ENCODE measurements at places on chromosomes 2 and 18.

GRCh38 chr2:147098940-147099339, 745.9 kb upstream of the ACVR2A start:
- DNase-seq: no peak

DNA sequence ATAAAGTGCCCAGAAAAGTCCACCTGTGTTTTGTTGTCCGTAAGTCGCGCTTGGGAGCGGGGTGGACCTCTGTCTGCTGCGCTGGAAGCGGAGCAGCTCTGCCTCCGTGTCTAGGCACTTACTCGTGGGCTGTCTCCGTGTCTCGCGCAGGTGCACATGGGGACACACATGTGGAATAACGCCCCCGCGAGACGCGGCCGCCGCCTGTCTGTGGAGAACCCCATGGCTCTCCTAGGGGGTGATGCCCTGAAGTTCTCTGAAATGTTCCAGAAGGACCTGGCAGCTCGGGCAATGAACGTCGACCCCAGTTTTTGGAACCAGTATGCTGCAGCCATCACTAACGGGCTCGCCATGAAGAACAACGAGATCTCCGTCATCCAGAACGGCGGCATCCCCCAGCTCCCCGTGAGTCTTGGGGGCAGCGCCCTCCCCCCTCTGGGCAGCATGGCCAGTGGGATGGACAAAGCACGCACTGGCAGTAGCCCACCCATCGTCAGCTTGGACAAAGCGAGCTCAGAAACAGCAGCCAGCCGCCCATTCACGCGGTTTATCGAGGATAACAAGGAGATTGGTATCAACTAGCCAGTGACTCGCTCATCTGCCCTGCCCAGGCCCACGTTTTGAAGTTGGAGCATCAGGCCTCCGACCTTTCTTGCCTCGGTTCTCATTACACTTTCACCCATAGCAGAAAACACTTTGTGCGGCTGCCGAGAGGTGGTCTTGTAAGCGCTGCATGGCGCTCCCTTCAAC, 17.3 kb downstream of the SALL3 start:
- DNase-seq: no peak

DNA sequence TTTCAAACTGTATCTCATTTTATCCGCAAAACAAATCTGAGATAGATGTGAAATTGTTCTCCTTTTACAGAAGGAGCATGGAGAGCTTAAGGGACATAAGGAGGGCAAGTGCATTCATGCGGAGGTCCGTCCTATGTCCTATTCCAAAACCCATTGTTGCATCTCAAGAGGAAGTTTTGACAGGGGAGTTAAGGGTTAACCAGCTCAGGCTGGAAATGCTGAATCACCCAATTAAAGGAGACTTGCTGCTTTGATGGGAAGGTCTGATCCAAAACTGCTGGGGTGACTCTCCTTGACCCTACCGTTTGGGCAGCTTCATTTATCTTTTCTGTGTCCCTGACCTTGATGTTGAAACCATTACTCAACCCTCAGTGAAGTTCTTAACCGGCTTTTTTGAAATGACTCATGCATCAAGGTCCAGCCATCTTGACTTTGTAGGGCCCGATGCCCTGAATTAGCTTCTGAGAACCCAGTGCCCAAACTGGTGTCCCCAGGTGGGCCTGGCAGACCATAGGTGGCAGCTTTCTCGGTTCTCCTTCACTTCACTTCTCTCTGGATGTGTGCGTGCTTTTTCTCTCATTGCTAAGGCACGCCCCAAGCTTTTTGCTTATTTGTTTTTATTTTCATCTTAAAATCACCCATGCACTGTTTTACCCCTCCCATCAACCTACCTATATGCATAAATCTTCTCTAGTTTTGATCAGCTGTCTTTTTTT, 15.9 kb upstream of the TXNDC2 start:
- DNase-seq: peak; percentile 23

DNA sequence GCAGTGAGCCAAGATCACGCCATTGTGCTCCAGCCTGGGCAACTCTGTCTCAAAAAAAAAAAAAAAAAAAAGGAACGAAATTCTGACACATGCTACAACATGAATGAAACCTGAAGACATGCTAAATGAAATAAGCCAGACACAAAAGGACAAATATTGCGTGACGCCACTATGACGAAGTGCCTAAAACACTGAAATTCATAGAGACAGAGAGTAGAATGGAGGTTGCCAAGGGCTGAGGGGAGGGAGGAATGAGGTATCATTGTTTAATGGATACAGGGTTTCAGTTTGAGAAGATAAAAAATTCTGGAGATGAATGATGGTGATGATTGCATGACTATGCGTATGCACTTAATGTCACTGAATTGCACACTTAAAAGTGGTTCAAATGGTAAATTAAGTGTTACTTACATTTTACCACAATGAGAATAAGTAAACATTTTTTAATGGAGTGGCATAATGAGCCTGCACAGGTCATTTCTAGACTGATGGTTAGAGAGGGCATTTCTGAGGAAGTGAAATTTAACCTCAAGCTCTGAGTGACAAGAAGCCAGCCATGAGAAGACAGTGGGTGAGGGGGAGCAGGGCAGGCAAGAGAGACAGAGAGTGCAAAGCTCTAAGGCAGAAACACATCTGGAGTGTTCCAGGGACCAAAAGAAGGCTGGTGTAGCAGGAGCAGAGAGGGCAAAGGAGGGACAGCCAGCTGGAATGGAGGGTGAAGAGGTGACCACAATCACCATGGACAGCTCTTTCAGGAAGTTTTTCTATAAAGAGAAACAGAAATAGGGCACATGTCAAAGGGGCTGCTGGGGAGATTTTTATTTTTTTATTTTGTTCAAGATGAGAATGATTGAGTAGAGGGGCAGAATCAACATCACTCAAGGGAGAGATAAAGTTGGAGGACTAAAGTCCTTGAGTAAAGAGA, 20.6 kb upstream of the EXOC6B start:
- DNase-seq: no peak

DNA sequence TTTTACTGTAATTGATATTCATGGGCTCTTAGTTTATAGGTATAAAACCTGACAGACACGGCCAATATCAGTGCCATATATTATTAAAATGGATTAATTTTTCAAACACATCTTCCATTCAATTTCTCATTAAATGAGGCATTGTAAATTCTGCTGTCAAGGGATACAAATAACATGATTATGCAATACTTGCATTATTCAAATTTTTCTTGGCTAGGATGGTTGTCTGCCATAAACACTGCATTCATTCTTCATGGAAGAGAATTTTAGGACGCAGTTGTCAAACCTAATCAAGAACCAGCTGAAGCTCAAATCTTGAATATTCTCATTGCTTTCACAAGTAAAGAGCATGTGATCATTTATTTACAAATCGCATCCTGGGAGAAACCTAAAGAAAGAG, 255.6 kb downstream of the RDH14 start:
- no peak for DNase-seq

- no peak for DNase-seq
These were observed 86.6 kb upstream of the FAM237A start for GRCh38 chr2:206555721-206556120.

DNA sequence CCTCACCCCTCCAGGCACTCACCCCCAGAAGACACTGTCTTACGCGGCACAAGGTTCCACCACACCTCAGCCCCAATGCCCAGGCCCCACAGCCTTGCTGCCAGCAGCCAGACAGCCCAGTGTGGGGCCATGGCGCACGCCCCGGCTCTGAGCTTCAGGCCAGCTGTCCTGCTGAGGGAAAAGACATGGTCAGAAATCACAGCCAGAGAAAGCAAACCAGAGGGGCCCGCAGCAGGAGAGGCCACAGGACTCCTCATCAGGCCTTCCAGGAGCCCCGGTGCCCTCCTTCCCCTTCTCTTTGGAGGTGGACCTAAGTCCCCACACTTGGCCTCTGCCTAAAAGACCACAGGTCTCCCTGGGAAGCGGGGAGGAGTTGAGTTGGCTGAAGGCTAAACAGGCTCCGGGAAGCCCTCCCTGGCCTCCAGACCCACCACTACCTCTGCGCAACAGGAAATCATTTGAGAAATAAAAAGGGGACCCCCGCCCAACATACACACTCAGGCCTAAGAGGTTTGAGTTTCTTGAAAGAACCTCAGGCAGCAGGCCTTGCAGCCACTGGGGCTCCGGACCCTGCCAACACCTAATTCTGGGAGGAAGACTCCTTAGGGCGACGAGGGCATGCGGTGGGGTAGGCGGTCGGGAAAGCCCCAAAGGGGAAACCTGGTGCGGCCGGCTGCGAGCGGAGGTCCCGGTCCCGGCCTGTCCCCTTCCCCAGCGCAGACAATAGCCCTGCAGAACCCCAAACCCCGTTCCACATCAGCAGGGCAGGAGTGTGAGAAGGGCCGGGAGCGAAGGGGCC, 1.9 kb downstream of the SEMA4C start:
- DNase-seq: no peak

GRCh38 chr18:25284861-25285550, 67.0 kb downstream of the ZNF521 start:
- DNase-seq: no peak

DNA sequence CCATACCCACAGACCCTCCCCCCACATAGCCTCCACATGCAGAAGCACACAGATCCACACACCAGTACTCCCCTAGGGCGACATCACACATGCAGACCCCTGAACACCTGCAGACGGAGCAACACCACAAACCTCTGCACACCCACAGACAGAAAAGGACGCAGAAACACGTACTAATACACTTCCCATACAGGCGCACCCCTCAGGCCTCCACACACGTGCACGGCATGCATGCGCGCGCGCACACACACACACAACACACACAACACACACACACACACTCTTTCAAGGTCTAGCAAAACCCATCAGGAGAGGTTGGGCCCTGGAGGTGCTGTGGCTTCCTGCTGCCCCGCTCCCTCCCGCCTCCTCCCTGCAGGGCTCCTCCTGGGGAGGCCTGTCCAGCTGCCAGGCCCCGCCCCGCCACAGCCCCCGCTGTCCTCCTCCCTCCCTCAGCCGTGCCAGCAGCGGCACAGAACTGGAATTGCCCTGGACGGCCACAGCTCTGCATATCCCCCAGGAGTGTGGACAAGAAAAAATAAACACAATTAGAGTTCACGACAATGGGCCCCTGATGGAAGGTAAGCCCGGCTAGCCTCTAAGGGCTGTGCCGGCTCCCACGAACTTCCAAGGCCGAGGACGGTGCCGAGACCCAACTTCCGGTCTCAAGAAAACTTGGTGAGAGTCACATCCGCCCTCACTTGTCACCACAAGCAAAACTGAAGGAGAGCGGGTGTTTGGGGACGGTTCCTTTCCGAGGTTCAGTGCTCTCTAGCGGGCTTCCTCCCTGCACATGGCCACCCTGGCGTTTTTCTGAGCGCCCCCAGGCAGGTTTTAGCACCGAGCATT, 6.8 kb downstream of the ZFP36L2 start:
- peak; percentile 60 for DNase-seq

DNA sequence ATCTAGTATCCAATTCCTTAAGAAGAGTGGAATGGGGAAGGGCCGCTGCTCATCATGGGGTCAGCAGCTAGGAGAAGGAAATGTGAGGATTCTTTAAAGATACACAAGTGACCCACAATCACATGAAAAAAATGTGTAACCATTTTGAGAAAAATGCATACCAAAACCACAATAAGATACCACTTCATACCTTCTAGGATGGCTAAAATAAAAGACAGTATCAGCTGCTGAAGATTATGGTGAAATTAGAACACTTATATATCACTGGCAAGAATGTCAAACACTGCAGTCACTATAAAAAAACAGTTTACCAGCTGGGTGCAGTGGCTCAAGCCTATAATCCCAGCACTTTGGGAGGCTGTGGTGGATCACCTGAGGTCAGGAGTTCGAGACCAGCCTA, 67.9 kb downstream of the C2orf74 start:
- no peak for DNase-seq

GRCh38 chr2:194564422-194564821, 1092.6 kb upstream of the SLC39A10 start:
- DNase-seq: no peak

DNA sequence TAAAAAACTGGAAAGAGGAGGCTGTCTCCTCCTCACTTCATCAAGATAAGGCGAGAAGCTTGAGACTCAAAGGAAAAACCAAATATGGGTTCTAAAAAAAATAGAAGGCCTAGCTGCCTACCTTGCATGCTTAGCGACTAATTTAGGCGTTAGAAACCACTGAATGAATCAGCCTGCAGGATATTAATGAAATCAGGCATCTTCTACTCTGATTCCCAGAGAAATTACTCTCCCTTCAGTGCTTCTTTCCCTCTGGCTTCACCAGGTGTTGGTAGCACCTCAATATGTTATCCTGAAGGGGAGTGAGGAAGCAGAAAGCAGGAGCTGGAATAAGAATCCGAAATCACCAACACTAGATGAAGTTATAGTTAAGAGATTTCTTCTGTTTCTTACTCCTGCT, 749.8 kb upstream of the NRXN1 start:
- no peak for DNase-seq

DNA sequence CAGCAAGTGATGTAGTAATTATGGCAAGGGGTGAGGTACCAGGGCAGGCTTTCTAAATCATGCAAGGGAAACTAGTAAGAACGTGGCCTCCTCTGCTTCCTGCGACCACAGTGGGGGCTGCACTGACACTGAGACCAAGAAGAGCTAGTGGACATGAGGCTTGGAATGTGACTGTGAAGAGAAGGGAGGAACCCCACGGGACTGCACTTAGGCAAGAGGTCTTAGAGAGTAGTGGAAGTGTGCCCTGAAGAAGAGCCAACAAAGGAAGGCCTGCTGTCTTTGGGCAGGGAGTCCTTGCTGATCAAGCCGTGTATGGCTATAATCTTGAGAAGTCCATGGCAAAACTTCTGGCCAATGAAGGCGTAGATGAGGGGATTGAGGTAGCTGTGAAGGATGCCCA, 8.9 kb upstream of the RUFY4 start:
- no peak for DNase-seq

- DNase-seq: no peak
These were observed 43.2 kb upstream of the NEB start for GRCh38 chr2:151777487-151777886.

GRCh38 chr2:80303909-80304837, at the start of gene LRRTM1:
LRRTM1 (minus strand) TSS chr2:80304752; CDS start chr2:80303819, 933 bp downstream.
- DNase-seq: no peak

DNA sequence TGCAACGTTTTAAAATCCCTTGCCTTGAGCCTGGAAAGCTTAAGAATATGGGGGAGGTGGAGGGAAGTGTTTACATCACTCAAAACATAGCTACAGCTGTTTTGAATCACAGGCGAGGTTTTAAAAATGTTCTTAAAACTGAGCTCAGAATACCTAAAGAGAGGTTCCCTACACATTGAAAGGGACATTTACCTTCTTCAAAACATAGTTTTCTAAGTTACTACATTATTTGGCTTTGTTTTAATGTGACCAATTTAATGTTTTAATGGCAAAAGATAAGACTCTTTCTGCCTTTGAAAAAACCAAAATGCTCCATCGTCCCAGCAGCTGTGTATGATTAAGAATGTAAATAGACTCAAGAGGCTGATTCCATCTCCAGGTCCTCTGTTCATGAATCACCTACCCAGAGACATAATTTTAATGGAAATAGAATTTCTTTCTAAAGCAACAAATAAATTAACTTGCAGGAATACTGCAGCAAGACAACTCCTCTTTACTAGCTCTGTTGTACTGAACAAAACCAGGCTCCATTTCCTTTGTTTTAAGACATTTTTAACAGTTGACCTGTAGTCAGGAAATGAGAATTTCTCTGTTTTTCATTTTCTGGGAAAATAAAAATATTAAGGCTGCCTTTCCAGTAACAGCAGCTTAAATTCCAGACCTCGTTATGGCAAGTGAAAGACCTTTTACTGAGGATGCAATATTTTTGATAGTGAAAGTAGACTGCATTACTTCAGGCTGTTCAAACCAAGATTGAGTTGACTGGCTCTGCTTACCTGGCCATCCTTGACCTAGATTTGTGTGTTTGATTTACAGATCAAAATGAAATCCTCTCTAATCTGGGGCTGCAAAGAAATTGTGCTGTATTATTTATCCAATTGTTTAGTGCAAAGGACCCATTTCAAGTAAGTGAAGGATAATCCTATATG, 33.7 kb upstream of the WDR75 start:
- DNase-seq: peak; percentile 52

- peak; percentile 12 for DNase-seq
These were observed 215.9 kb downstream of the SP3 start for GRCh38 chr2:173749315-173749714.
